ENCODE measurements at places on chromosomes 7 and 10. TPM values are rescaled to one million over a fixed set of nuclear protein-coding genes. Genes with fewer than 3 reads are reported as not detected.

DNA sequence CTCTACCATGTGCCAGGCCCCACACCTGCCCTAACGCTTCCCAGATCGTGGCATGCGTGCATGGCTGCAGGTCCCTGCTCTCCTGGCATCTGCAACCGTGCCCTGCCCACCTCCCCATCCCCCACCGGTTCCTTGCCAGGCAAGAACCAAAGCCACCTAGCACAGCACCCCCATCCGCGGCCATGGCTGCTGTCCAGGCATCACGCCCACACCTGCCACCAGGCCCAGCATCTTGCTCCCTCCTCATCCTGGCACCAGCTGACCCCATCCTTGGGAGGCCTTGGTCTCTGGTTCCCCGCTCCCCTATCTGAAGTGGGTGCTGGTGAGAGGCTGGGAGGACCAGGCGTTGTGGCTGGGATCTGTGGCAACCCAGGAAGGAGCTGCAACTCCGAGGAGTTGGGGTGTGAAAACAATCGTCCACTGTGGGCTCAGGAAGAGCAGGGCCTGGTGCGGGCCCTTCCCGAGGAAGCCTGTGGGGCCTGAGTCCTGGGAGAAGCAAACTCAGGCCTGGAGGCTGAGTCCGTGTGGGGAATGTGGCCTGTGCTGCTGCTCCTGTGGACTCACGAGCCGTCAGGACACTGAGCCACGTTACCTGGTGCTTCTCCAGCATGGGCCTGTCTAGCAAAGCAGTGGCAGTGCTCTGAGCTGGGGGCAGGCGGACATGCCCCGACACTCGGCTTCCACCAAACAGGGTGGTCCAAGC lies 417.1 kb downstream of the DNAJB6 start:
- no peak for DNase-seq
- H3K4me3 ChIP-seq = no peak overlapping the region
- H3K27me3 ChIP-seq = no peaks in the 10 kb centered on the region
- H3K36me3 ChIP-seq = no peaks in the 10 kb centered on the region
- H3K27ac ChIP-seq = no peak overlapping the region
- no peaks in the 10 kb centered on the region for H3K4me1 ChIP-seq

Gene LRRC17
- total RNA-seq = 0.65 TPM

DNA sequence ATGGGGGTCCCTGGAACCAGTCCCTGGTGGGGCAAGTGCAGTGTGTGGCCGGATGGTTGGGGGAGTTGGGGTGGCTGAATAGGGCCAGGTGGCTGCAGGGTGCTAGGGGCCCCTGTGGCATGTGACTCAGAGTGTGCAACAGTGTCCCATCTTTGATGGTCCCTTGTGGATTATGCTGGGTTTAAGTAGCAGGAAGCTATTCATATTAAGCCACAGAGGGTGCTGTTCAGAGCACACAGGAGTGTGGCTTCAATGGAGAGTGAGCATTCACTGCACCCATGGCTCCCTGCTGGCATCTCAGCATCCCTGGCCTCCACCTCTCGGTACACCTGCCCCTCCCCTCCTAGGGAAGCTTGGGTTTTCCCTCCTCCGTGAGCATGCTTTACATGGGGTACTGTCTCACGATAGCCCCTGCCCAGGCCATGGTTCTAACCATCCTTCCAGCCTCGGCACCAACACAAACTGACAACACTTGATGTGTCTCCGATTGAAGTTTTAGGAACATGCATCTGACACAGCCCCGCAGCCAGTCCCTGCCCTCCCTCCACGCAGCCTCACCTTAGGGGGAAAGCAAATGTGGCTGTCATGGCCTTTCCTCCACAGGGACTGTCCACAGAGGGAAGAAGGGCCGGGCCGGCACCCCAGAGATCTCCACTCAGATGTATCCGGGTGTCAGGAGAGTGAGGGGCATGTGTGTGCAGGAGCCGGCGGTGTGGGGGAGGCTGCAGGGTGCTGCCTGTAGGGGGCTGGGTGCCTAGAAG lies 30.4 kb upstream of the PPIF start:
- H3K4me3 ChIP-seq = no peak overlapping the region
- no peaks in the 10 kb centered on the region for H3K27me3 ChIP-seq

Gene ATP5MK
- total RNA-seq = 409 TPM

GRCh38 chr7:16599860-16600259 lies 45.7 kb downstream of the ANKMY2 start:
- H3K36me3 ChIP-seq = peaks cover 53% of the 10 kb centered on the region
- no peak overlapping the region for H3K27ac ChIP-seq
- no peaks in the 10 kb centered on the region for H3K27me3 ChIP-seq
- peaks cover 10% of the 10 kb centered on the region for H3K4me1 ChIP-seq

- H3K27me3 ChIP-seq = no peaks in the 10 kb centered on the region
- H3K27ac ChIP-seq = no peak overlapping the region
- H3K4me3 ChIP-seq = no peak overlapping the region
- H3K36me3 ChIP-seq = peaks cover 73% of the 10 kb centered on the region
Measured at GRCh38 chr10:5453749-5454489, 41.6 kb downstream of the NET1 start.

DNA sequence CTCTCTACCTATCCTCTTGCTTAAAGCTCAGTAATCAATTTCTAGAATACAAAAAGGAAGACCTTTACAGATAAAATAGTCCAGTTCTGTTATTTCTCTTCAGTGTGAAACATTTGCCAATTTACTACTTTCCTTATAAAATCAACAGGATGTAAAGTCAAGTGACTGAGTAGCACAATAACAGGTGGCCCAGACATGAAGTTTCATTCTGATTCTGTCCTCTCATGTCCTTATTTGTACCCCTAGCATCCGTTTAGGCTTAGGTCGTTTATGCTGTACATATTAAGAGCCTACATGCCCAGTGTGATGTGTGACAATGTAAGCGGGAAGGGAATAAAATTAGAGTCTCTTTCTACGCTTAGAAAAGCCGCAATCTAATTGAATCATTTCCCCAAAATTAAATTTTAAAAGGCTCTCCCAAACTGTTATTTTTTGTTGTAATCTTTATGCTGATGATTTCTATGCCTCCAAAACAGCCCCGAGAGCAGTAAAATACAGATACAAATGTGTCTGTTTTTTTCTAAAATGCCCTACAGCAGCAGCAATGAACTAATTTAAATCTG lies 29.1 kb downstream of the EPC1 start:
- no peaks in the 10 kb centered on the region for H3K4me1 ChIP-seq
- H3K36me3 ChIP-seq = peaks cover 20% of the 10 kb centered on the region
- no peak for DNase-seq
- H3K27me3 ChIP-seq = no peaks in the 10 kb centered on the region

- peaks cover 6% of the 10 kb centered on the region for H3K4me1 ChIP-seq
- no peaks in the 10 kb centered on the region for H3K27me3 ChIP-seq
- H3K36me3 ChIP-seq = peaks cover 11% of the 10 kb centered on the region
Measured at GRCh38 chr10:125057158-125058001, 103.0 kb downstream of the CTBP2 start.

Gene MYPN
- not detected for total RNA-seq

DNA sequence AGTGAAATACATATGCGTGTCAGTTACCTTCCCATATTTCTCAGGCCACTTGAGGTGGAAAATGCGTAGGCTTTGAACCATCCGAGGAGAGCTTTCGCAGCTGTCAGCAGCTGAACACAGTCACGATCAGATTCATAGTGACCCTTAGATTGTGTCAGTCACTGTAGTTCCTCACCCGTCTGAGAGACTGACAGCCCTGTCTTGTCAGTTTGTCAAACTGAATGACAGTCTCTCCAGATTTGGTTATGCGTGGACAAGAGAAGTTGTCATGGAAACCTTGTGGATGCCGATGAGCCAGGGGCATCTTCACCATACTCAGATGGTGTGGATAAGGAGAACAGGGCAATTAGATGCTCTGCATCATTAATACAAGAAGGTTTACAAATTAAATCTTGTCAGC lies 546.3 kb downstream of the TYW1 start:
- no peaks in the 10 kb centered on the region for H3K27me3 ChIP-seq
- H3K4me1 ChIP-seq = no peaks in the 10 kb centered on the region
- DNase-seq = no peak
- H3K27ac ChIP-seq = no peak overlapping the region

DNA sequence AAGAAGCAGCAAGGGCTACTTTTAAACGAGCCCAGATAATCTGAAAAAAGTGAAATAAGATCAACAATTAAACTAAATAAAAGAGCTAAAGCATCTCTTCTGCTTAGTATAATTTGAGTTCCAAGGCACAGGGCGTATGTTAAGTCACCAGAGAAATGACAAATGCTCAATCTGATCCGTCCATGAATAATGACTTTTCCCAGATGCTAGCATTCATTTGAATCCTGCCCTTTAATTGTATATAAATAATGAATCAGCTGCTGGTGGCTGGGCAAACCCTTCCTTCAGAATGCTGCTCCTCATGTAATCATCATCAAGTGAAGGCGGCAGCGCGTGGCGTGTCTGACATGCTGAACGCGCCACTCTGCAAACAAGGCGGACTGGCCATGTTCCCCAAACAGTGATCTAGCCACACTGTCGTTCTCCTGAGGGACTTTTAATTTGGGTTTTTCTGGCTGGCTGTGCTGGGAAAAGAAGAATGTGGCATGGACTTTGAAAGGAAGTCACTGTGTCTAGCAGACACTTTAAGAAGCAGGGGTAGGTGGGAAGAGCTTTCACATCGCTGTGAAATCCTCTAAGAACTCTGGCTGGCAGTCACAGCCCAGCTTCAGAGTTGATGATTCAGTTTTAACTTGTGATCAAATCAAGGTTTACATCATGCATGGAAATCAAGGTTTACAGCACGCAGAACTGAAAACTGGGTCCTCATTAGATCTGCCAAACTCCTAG lies 70.7 kb downstream of the BEND7 start:
- no peak for DNase-seq
- no peak overlapping the region for H3K4me3 ChIP-seq
- no peak overlapping the region for H3K27ac ChIP-seq
- no peaks in the 10 kb centered on the region for H3K27me3 ChIP-seq

DNA sequence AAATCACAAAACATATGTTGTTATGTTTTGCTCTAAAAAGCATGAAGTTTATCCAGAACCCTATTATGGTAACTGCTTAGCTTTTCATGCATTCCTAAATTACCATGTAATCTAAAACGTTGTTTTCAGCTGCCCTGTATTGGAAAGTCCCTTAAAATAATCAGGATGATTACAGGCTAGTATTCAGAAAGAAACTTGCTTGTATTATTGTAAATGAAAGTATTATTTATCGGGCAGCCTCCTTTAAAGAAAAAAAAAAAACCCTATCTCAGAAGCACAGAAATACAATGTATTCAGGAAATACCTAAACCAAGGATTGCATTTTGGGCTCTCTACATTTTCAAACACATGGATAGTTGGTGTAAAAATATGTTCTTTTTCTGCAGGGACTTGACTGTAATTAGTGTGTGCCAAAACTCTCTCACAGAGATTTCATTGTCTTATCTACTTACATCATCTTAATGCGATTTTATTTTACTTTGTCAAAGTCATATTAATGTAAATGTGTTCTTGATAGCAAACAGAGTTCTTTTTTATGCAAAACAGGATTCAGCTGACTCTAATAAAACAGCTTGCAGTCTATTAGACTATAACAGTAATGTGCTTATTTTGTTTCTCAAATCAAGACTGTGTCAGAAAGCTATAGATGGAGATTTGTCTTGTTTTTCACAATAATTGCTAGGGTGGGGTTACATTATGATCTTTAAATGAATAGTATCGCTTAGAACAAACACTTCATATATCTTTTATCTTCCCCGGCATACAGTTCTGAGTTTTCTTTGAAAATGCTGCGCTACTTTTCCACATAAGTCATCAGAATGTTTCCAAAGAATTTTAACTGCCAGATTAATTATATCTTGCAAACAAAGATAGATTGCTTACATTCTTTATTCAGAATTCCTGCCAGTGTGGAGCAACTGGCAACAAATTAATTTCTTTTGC lies 65.3 kb upstream of the ARID5B start:
- peaks cover 2% of the 10 kb centered on the region for H3K4me1 ChIP-seq
- no peak for DNase-seq
- H3K4me3 ChIP-seq = no peak overlapping the region
- no peaks in the 10 kb centered on the region for H3K27me3 ChIP-seq
- peak overlapping the region; percentile 40 for H3K27ac ChIP-seq

Gene DMTF1
- total RNA-seq = 129 TPM

Gene ZNF37A
- 11.0 TPM for total RNA-seq

- no peaks in the 10 kb centered on the region for H3K4me1 ChIP-seq
- H3K36me3 ChIP-seq = no peaks in the 10 kb centered on the region
- H3K27me3 ChIP-seq = no peaks in the 10 kb centered on the region
- H3K4me3 ChIP-seq = peak overlapping the region; percentile 5
- H3K27ac ChIP-seq = no peak overlapping the region
Measured at GRCh38 chr10:17375936-17376584, 78.3 kb downstream of the ST8SIA6 start.

Gene LRRC4
- 1.2 TPM for total RNA-seq

DNA sequence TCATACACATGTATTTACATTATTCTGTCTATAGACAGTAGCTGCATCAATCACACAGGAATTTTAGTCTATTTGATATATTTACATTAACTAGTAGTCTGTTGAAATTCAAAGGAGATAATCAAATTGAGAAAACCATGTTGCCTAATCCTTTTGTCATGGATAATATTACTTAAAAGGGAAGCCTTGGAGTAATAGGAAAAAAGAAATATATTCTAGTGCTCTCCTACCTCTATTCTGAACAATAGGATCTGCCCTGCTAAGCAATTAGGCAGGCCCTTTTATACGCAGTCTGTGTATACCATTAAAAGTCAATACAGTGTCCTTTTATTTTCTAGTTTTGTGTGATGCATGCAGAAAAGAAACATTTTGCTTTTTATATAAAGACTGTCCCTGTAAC lies 24.5 kb downstream of the UMAD1 start:
- DNase-seq = no peak
- no peak overlapping the region for H3K27ac ChIP-seq
- H3K4me3 ChIP-seq = no peak overlapping the region
- no peaks in the 10 kb centered on the region for H3K27me3 ChIP-seq
- no peaks in the 10 kb centered on the region for H3K36me3 ChIP-seq
- no peaks in the 10 kb centered on the region for H3K4me1 ChIP-seq

GRCh38 chr10:11225935-11226334 lies 208.3 kb downstream of the CELF2 start:
- no peak for DNase-seq

Gene UNCX
- not detected for total RNA-seq

Gene DPYSL4
- total RNA-seq = 7.7 TPM

DNA sequence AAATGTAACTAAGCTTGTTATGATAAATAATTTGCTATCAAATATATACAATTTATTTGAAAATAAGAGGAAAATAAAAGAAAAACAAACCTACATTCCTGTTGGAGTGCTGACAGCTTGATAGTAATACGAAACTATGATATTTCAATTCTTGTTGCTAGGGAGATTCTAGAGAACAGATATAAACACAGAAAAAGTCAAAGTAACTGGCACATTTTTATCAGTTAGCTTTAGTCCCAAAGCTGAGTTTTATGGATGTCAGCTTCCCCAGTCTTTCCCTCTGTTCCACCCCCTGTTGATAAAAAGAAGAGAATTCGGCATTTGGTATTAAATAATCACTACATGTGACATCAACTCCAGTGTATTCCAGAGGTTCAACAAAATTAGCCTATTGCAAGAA lies 1134.0 kb downstream of the XPNPEP1 start:
- H3K27me3 ChIP-seq = no peaks in the 10 kb centered on the region
- no peak overlapping the region for H3K27ac ChIP-seq
- H3K36me3 ChIP-seq = no peaks in the 10 kb centered on the region
- DNase-seq = no peak
- no peaks in the 10 kb centered on the region for H3K4me1 ChIP-seq
- no peak overlapping the region for H3K4me3 ChIP-seq

Gene FKBP6
- total RNA-seq = not detected

Gene SLC26A3
- total RNA-seq = not detected

GRCh38 chr7:55526329-55526728 lies 46.0 kb downstream of the VOPP1 start:
- no peak overlapping the region for H3K4me3 ChIP-seq
- H3K27ac ChIP-seq = no peak overlapping the region
- H3K4me1 ChIP-seq = no peaks in the 10 kb centered on the region
- no peaks in the 10 kb centered on the region for H3K27me3 ChIP-seq
